ENCODE measurements at places on chromosomes 3 and 15. TPM values are rescaled to one million over a fixed set of nuclear protein-coding genes. Genes with fewer than 3 reads are reported as not detected.

Gene FRMD4B
- total RNA-seq: 112 TPM

GRCh38 chr3:18224426-18224825 is 200.7 kb downstream of the SATB1 start:
- DNase-seq: no peak

GRCh38 chr3:44238889-44239288 is 2.8 kb upstream of the TOPAZ1 start:
- DNase-seq: no peak

DNA sequence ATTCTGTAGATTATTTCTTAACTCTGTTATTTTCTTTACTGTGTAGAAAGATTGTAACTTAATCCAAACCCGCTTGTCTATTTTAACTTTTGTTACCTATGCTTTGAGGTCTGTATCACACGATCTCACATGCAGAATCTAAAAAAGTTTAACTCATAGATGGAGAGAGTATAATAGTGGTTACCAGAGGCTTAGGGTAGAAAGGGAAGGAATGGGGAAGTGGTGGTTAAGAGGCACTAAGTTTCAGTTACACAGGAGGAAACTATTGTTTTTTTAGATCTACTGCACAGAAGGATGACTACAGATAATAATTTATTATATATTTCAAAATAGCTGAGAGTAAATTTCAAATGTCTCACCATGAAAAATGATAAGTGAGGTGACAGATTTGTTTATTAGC is 515.2 kb downstream of the RSL24D1 start:
- no peak for DNase-seq

DNA sequence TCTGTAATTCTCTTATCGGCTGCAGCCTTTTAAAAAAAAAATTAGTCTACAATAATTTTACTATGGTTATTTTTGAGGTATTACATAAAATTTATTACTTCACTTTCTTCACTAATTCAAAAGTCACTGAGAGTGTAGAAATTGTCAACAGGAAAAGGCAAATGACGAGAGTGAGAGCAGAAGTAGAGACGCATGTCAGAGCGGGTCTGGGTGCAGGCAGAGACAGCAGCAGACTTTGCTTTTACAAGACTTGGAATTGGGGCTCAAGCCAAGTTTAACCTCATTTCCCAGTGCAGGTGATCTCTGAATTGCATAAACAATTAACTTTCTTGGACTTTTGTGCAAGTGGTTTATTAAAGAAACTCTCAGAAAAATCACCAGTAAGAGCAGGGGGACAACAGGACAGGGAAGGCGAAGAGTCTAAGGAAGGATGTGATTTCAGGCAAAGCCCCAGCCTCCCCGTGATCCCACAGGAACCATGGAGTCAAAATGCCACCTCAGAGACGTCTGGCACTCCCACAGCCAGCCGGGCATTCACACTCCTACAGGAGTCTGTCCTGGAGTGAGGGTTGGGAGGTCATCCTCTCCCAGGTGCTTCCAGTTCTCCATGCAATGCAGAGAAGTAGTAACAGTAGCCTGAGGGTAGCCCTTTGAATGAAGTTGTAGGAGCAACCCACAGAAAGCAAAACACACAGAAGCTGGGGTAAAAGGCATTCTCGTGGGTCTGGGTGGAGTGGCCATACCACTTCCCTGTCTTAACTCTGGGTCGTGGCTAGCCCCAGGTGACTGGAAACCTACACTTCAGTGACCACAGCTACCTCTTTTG is 274.0 kb upstream of the TGFBR2 start:
- DNase-seq: peak; percentile 36

GRCh38 chr15:70447928-70448698 is 315.2 kb downstream of the UACA start:
- no peak for DNase-seq

DNA sequence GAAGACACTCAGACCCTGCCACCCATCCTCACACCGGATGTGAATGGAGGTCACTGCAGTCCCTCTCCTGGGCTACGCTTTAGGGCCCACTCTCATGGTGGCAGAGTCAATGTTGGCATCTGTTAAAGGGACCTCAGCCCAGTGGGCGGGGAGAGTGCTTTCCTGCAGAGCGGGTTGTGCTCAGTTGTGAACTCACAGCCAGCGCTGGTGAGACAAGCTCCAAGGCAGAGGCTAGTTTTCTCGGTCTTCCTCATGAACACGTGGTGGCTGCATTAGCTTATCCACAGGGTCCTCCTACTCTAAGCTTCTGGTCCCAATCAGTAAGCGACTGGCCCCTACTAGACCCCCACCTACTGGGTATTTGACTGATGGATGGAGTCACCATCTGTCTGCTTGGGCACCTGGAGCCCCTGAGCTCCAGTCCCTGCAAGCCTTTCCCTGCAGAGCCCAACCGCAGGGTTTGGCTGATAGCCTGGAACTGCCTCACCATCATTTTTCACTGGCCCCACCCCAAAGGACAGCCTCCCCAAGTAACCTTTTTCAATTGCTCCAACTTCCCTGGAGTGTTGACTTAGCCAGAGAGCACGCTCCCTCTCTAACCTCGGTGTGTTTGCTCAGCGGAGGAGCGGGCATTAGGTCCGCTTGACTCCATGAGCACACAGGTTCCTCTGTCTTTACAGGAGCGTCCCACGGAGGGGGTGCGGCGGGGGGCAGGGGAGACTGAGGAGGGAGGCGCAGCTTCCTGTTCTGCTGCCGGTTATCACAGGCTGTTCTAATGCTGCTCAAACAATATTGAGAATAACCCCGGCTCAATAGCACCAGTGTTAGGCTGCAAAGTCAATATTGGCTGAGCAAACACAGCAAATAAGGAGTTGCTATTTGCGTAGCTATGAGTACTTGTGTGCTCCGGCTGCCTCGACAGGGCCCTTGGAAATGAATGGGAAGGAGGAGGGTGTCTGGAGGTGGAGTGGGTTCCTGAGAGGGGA is 141.7 kb downstream of the RPLP1 start:
- DNase-seq: no peak

DNA sequence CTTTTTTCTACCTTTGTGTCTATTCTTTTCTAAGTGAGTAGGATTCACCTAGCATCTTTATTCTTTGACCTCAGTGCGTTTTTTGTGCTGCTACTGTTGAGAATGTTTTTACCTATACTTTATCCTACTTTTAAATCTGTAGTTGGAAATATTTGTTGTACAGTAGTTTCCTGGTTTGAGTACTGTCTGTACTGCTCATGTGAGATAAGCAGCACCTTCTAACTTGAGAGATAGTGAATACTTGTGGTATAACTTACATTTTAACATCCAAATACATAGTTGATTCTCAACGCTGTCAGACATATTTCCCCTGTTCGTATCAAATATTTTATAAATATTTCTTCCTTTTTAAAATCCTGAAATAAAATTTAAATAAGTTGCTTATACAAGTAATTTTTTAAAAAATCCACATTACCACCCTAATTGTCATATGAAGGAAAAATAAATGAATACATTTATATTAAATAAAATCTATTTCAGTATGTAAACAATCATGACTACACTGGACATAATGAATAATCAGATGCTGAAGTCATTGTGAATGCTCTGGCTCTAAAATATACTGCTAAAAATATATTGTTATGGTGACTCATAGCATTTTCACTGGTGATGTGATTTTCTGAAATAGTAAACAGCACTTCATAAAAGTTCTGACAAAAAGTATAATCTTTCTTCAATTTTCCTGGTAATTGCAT is 17.4 kb downstream of the ATP11B start:
- peak; percentile 44 for DNase-seq

GRCh38 chr3:184375747-184376461 is 2.1 kb downstream of the THPO start:
- no peak for DNase-seq
